HT1080 (cell line): ENCODE measurements at places on chromosomes 7 and 10.

- DNase-seq, result no peak
Observed at GRCh38 chr10:103919648-103920025, 1.7 kb upstream of the STN1 start.

GRCh38 chr10:52566471-52567246 is 205.9 kb downstream of the MBL2 start:
- peak; percentile 42 for DNase-seq

DNA sequence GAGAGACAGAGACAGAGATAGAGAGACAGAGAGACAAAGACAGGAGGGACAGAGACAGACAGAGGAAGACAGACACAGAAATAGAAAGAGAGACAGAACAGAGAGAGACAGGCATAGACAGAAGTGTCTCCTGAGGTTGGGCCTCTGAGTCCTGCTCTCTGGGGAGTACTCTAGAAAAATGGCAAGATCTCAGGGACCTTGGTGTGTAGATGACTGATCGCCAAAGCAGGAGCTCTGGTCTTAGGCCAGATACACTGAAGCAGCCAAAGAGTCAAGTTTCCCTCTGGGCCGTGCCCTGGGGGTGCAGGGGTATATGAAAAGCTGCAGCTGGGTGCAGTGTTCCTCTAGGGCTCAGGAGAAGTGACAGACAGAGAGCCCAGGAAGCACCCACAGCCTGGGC is 176.6 kb upstream of the TNS3 start:
- no peak for DNase-seq

GRCh38 chr10:72552857-72553256 is 73.0 kb downstream of the MICU1 start:
- no peak for DNase-seq

DNA sequence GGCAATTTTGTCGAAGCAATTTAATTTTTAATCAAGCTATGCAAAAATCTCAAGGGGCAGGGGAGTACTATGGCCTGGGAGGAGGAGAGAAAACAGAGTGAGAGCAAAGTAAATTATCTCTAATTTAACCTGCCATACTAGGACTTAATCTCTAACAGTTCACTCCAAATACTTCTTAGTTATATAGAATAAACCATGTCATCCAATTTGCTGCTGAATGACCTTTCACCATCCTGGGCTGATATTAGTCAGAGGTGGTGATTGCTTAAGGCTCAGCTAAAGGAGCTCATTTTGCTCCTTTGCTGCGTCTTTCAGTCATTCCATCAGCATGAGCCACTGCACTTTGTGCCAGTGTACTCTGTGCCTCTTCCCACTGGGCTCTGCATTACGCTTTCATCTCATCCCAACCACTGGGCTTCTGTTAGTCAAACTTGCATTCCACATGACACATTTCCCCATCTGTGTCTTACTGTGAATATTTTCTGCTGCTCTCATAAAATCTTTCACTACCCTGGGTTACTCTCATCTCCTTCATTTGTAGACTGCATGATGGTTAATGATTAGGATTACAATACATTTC is 84.3 kb downstream of the CD36 start:
- peak; percentile 99 for DNase-seq

- DNase-seq, result peak; percentile 56
Observed at GRCh38 chr10:94320285-94320914, 42.3 kb downstream of the NOC3L start.
